ENCODE measurements at places on chromosomes 16 and 17.

- DNase-seq: peak; percentile 43
Observed at GRCh38 chr17:43907998-43908721, 824 bp upstream of the MPP2 start.

- DNase-seq: no peak
Observed at GRCh38 chr16:22692916-22693637, 120.9 kb upstream of the HS3ST2 start.

- no peak for DNase-seq
Observed at GRCh38 chr16:84027625-84028024, 15.0 kb downstream of the SLC38A8 start.

- no peak for DNase-seq
Observed at GRCh38 chr16:49527611-49528010, 154.0 kb downstream of the C16orf78 start.

GRCh38 chr17:38403491-38403890 is 24.8 kb upstream of the ARHGAP23 start:
- no peak for DNase-seq

GRCh38 chr17:60542071-60542470 is 16.0 kb upstream of the APPBP2 start:
- no peak for DNase-seq

- no peak for DNase-seq
Observed at GRCh38 chr17:47611372-47612350, 38.1 kb upstream of the KPNB1 start.

DNA sequence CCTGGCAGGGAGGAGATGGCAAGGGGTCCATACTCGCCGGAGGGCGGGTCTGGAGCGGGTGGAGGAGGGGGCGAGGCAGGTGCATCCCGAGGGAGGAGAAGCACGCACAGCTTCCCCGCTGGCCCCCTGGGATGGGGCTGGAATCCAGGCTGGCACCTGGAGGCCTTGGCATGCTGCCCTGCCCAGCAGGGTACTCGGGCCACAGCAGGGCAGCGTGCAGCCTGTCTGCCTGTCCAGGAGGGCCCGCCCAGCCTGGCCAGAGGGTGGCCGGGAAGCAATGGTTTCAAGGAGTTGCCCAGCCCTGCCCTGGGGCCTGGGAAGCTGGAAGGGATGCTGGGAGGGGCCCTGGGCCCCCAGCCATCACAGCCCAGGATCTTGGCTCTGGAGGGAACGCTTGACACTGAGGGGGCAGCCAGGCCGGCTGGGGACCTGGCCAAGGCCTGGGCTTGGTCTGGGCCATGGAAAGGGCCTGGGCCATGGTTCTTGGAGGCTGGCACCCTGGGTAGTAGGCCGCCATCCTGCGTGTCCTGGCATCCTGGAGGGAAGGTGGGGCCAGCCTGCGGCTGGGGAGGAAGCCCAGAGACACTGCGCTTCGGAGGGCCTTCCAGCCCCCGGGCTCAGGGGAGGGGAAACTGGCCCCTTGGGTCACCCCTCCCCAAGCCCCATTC is 1.1 kb downstream of the GLIS2 start:
- no peak for DNase-seq

- no peak for DNase-seq
Observed at GRCh38 chr17:8412089-8412488, 14.5 kb upstream of the RNF222 start.

GRCh38 chr17:36461330-36462110 is 25.0 kb upstream of the ZNHIT3 start:
- DNase-seq: no peak

GRCh38 chr16:74469946-74470478 is 48.7 kb upstream of the CLEC18B start:
- no peak for DNase-seq

GRCh38 chr16:67882374-67883145 is 2.1 kb upstream of the NRN1L start:
- DNase-seq: no peak

GRCh38 chr16:3086596-3087242 is 12.4 kb downstream of the ZSCAN10 start:
- DNase-seq: no peak

DNA sequence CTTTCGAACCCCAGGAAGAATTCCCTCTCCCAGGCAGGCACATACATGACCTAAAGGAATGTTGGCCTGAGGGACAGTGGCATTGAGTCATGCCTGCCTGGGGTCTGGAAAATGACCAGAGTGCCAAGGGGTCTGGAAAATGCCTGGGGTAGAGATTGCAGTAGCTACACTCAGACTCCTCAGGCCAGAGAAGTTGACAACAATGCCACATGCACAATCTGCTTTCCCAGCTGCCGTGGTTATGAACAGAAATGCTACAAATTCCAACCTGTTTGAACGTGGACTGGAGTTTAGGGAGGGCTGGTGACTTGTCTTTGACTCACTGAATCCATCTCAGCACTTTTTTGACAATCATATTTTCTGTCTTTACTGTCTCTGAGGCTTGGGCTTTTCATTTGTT is 250.0 kb downstream of the ABCC12 start:
- DNase-seq: no peak

GRCh38 chr17:8806926-8807550 is 7.9 kb upstream of the MFSD6L start:
- DNase-seq: no peak

DNA sequence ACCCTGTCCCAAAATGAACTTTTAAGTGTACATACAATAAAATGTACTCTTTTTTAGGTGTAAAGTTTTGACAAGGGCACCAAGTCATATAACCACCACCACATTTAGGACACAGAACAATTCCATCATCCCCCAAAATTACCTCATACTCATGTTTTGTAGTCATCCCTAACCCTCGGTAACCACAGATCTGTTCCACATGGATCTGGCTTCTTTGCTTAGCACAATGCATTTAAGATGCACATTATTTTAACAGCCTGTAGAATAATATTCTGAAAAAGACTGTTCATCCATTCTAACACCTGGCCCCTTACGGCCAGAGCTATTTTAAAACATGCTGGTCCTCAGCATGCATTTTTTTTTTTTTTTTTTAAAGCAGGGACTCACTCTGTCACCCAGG is 25.2 kb upstream of the CFAP20 start:
- DNase-seq: no peak

- peak; percentile 10 for DNase-seq
Observed at GRCh38 chr16:35391328-35391727, 1931.9 kb downstream of the TP53TG3F start.

DNA sequence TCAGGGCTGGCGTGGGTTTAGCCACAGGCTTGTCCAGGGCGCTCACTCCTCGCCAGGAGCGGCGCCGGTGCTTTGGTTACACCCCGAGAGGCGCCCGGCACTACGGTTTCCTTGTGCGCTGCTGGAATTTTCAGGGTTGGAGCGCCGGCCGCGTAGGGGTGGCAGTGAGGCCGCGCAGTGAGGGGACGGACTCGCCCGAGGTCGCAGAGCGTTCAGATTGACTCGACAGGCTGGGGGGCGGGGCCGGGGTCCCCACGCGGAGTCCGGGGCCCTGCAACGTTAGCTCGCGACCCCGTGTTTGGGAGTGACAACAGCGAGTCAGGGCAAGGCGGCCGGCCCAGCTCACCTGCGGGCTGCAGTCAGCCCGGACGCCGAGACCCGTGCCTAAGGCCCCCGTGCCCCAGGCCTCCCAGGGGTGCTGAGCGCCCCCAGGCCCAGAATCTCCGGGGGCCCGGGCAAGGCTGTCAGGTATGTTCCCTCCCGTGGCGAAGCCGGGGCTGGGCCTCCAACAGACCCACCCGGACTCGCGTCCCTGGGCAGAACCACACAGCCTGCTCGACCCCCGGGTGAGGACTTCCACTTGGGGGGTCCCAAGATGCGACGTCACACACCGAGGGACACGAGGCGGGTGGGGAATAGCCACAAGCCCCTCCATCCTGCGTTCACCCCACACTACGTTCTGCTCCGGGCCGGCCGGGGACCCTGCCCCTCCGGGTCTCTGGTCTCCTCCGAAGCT is 1.3 kb upstream of the ACTG1 start:
- peak; percentile 40 for DNase-seq

DNA sequence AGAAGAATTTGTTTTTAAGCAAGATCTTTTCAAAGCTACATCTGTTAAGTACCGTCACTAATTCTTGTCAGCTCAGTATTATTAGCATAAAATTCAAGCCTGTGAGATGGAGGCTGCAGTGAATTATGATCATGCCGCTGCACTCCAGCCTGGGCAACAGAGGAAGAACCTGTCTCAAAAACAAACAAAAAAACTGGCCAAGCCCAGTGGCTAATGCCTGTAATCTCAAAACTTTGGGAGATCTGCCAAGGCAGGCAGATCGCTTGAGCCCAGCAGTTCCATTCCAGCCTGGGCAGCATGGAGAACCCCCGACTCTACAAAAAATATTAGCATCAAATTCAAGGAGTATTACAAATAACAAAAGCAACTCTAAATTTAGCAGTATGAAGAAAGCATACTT is 88.0 kb downstream of the STXBP4 start:
- DNase-seq: no peak
